DND-41 (cell line): ENCODE measurements at places on chromosomes 5 and 9.

DNA sequence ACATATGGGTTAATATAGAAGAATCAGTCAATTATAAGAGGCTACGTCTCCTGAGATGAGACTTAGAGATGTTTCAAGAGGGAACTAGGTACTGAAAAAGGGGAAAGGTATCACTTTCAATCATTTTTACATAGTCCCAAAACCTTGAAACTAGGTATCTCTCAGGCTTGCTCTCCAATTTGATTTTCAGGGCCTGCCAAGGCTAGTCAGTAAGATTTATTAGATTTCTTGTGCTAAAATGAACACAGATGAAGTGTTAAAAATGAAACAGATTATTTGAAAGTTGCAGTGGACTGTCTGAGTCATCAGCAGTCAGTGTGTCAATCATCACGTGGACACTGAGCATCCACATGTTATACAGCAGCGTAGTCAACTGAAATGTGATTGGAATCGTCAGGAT is 591.1 kb downstream of the DTWD2 start:
- no peak for DNase-seq

DNA sequence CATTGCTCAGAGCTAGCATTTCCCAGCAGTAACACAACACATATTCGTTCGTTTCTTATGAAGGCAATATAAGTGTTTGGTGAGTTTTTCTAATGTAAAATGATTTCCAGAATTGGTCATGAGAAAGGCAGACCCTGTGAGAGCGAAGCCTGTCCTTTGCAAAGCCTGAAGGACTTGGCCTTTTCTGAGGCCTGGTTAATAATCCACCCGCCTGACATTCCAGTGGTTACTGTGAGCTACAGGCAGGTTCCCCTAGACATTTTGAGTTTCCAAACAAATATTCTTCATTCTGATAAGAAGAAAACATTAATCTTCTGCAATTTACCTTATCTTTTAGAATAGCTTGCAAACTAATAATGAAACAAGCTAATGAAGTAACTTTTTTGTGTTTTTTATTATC is 38.0 kb downstream of the ADAMTS16 start:
- DNase-seq = no peak

GRCh38 chr5:83387041-83387440 is 84.5 kb upstream of the VCAN start:
- no peak for DNase-seq

- no peak for DNase-seq
Measured at GRCh38 chr9:36292641-36293040, 34.4 kb upstream of the GNE start.
